ENCODE measurements at places on chromosomes 7 and 10.

DNA sequence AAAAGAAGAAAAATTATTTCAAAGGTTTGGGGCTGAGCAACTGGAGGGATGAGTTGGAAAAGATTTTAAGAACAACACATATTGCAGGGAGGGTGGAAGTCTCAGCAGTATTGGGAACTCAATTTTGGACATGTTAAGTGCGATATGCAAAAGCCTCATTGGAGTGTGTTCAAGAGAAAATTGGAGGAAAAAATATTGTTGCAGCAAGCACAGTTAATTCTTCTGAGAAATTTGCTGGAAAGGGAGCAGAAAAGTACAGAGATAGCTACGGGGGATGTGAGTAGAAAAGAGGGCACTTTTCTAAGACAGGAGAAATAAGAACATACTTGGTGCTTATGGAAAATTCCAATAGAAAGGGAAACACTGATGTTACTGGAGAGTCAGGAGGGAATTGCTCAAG is 59.8 kb upstream of the MAGI2 start:
- DNase-seq, result no peak

DNA sequence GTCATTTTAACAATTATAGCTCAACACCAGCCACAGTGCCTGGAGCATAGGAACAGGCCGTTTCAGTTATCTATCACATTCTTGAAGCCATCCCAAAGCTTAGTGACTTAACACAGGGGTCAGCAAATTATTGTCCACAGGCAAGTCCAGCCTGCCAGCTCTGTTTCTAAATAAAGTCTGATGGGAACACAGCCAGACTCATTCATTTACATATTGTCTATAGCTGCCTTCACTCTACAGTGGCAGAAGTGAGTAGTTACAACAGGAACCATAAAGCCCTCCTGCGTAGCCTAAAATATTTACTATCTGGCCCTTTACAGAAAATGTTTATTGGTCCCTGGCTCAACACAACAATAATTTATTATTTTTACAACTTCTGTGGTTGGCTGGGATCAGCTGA is 407.5 kb upstream of the AUTS2 start:
- DNase-seq, result no peak

- no peak for DNase-seq
These were observed 6.4 kb downstream of the KIAA1549 start for GRCh38 chr7:138974675-138975292.

- DNase-seq, result peak; percentile 68
These were observed 1.0 kb downstream of the ACSL5 start for GRCh38 chr10:112374724-112375541.

GRCh38 chr7:100604028-100604975 is 2.1 kb downstream of the PCOLCE start:
- DNase-seq, result peak; percentile 76

DNA sequence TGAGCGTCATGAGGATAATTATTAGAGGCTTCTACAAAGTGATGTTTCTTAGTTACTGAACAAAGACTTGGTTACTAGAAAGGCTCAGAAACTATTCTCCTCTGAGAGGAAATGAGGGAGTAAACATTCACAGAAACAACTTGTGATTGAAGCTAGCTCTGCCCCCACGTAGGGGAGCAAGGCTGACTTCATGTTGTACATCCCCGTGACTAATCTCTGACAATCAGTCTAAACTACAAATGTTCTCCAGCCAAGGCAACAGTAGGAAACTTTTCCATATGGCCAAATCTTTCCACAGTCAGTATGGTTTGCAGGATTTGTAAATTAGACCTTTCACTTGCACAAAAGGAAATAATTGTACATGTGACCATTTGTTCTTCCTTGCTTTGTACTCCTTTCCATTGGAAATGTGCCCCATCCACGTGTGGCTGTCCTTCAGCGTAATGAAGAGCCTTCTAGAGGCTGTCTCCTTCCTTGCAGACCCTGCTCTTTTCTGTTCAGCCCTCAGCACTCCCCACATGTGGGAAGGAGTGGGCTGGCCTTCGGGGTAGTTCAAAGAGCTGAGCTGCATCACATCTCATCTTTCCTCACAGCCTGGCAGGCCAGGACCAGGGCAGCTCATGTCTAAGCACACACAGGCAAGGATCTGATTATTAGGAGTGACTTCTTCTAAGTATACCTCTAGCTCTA is 93.5 kb downstream of the PCGF5 start:
- DNase-seq, result peak; percentile 10

DNA sequence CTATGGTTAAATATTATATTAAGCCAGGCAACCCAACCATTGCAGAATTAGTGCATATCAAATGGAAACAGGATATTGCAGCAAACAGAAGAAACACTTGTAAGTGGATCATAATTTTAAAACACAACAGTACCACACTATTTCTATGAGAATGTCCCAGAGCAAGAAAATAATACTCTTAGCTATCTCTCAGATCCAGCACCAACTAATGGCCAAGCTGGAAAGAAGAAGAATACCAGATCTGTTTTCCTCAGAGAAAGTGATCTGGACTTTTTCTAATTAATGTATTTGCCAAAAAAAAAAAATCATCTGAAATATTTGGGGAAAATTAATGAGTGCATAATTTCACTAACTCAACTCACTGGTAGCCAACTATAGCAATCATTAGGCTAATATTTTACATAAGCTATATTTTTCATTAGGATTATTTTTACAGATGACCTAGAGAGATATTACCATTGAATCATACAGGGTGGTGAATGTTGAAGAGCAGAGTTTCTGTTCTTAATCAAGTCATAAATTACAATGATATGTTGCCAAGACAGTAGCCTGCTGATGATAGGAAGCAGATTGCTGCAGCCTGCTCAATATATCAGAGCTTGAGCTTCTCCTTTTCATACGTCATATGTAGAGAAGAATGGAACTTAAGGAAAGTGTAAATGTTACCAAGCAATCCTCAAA is 995.4 kb upstream of the LRRN3 start:
- no peak for DNase-seq

GRCh38 chr10:36771725-36772124 is 353.7 kb upstream of the ANKRD30A start:
- no peak for DNase-seq

DNA sequence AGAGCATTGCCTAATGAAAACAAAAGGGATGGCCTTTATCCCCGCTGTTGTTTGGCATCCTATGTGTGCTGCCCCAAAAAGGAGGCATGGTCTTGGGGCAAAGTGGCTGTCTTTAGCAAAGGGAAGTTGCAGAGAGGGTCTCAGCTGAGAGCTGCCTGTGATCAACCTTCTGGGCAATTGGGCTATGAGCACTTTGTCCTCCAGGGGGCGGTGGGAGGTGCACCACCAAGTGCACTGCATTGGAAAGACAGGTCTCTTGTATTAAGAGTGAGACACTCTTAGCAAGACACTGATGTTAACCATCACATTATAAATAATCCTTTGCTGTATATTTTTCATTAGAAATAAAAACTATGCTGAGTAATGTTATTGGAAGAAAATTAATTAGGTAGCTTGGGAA is 314.8 kb downstream of the POM121L12 start:
- DNase-seq, result no peak

DNA sequence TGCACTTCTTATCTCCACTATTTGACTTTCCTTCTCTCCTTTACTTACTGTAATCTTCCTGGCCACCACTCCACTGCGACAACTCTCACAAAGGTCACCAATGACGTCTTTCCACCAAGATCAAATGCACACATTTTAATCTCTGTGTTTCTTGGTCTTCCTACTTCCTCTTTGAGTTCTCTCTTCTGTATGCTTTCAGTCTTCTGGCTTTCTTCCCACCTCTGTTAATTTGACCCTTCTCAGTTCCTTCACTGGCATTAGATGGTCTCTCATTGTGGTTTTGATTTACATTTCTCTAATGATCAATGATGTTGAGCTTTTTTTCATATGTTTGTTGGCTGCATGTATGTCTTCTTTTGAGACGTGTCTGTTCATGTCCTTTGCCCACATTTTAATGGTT is 31.9 kb downstream of the FAM107B start:
- DNase-seq, result no peak

GRCh38 chr7:21028186-21028585 is 241.5 kb upstream of the SP8 start:
- no peak for DNase-seq

- DNase-seq, result peak; percentile 22
These were observed 18.6 kb upstream of the SMO start for GRCh38 chr7:129169686-129170440.

DNA sequence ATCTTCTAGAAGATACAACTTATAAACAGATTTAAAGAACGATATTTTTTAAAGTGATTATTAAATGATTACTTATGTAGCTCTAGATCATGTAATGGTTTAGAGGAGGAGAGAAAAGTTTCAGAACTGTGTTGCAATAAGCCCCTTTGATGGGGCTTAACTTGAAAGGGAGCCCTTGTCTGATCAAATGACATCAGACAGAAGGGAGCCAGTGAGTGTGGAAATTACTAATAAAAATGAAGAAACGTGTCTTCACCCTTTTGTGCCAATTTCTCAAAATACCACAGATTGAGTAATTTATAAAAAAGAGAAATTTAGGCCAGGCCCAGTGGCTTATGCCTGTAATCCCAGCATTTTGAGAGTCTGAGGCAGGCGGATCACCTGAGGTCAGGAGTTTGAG is 318.2 kb downstream of the EXOC4 start:
- no peak for DNase-seq

DNA sequence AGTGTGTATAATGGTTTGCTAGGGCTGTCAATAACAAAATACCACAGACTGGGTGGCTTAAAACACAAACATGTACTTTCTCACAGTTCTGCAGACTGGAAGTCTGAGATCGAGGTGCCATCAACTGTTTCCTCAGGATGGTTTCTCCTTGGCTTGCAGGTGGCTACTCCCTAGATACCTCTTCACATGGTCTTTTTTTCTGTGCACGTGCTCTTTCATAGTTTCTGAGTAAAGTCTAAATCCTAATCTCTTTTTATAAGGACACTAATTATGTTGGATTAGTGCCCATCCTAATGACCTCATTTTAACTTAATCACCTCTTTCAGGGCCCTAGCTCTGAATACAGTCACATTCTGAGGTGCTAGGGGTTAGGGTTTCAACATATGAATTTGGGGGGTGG is 65.9 kb downstream of the AMPH start:
- no peak for DNase-seq

GRCh38 chr10:113735913-113736312 is 15.6 kb upstream of the PLEKHS1 start:
- no peak for DNase-seq

DNA sequence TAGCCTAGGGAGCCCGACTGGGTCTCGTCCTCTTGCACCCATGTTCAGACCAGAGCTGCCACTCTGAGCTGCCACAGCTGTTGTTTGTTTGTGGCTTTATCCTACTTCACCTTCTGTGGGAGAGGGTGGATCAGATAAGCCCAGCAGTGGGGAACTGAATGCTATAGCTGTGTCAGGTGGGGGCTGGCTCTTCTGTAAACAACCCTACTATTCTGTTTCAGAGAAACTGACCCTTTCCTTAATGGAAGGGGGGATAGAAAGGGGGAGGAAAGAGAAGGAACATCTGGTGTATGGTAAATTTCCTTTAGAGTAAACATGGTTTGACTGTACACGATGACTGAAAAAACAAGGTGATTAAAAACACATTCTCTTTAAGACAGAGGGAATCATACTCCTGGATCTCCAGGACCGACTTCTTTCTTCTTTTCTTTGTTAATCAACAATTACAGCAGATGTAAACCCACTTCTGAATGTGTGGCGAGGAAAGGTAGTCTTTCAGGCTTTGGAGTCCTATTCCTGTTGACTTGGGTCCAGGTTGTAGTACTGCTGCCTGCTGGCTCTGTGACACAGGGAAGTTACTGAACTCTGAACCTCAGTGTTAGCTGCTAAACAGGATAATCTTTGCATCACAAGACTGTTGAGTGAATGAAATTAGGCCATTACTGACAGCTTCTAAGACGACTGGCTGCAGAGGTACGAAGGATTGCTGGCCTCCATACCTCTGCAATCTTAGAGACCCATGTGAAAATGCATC is 6.0 kb downstream of the PRXL2A start:
- no peak for DNase-seq

DNA sequence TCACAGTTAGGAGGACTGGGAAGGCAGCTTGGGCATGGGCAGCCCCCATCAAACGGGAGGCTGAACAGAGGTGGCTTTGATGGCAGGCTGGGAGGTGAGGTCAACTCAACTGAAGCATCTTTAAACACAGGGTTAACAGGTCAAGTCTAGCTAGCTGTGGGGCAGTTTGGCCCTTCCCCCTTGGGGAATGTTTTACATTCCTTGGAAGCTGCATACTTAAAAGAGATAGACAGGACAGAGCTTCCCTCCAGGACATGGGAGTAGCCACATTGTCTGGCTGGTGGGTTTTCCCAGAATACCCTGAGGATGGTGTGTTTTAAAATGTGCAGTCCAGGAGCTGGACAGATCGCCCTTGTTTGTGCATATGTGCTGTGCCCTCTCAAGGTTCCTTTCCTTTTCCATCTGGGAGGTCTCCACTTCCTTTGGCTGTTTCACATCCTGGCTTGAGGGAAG is 6.8 kb upstream of the RASSF4 start:
- no peak for DNase-seq

DNA sequence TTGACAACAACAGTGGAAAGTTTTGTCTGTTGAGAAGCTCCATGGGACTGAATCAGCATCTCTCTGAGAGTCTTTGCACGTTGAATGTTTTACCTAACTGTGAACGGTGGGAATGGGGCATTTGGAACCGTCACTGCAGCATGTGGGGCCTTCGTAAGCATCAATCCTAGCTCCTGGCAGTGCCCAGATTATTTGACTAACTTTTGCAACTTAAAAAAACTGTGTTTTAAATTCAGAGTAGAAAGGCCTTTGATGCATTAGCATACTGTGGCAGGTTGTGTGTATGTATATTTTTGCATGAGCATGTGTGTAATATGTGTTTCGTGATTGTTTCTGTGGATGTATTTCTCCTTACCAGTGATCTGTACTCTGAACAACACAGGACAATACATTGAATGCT is 194.5 kb downstream of the TCF7L2 start:
- DNase-seq, result no peak

DNA sequence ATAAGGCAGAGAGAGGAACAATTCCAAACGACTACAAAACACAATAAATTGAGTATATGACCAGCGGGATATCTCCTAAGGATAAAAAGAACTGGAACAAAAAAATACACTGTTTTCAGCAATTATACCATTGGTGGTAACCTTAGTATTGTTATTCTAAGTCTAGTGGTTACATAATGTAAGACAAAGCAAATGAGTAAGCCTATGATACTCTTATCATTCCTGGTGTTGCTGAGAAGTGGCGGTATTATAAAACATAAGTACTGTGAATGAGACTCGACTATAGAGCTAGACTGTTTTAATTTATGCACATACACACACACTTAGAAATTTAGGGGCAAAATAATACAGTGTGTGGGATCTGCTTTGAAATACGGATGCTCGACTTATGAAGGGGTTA is 107.7 kb downstream of the NRBF2 start:
- no peak for DNase-seq

DNA sequence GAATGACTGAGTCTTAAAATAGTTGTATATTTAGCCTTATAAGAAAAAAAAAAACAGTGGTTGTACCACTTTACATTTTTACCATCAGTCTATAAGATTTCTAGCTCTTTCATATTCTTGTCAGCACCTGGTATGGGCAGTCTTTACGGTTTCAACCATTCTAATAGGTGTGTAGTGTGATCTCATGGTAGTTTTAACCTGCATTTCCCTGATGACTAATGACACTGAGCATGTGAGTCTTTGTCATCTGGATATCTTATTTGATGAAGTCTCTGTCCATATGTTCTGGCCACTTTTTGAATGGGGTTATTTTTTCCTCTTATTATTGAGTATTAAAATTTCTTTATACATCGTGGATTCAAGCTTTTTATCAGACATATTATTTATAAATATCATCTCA is 365.3 kb upstream of the IGFBP3 start:
- no peak for DNase-seq

Measured in CD4-positive, CD25-positive, alpha-beta regulatory T cell (primary cell).